CD4-positive, alpha-beta T cell treated with Interleukin-2 at 100 ng/mL for 4 hours (primary cell): ENCODE measurements at places on chromosomes 5 and 9.

DNA sequence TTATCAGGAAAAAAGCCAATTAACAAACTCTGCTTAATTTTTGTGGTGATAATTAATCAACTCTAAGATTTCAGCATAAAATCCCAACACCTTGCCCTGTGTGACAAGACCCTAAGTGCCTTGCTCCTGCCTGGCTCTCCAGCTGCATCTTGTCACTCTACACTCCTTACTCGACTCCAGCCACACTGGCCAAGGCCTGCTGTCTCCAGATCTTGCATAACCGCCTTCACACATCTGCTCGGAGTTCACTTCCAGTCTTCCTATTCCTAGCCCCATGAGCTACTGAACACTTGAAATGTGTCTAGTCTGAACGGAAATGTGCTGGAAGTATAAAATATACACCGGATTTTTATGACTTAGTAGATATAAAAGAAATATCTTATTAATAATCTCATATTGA, 259.6 kb downstream of the EPB41L4A start:
- no peak for DNase-seq

DNA sequence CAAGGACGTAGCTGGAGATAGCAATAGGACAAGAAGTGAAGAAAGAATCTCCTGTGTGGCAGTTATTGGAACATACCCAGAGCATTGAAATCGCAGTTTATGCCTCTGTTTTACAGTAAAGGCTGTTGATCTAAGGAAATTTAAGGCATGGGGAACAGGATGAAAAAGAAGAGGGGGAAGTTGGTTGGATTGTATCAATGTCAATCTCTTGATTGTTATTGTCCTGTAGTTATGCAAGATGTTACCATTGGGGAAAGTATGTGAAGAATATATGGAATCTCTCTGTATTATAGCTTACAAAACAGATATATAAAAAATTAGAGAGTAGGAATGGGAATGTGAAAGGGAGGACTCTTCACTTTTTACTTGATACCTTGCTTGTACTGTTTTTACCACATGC, 195.6 kb upstream of the NREP start:
- DNase-seq, result no peak

DNA sequence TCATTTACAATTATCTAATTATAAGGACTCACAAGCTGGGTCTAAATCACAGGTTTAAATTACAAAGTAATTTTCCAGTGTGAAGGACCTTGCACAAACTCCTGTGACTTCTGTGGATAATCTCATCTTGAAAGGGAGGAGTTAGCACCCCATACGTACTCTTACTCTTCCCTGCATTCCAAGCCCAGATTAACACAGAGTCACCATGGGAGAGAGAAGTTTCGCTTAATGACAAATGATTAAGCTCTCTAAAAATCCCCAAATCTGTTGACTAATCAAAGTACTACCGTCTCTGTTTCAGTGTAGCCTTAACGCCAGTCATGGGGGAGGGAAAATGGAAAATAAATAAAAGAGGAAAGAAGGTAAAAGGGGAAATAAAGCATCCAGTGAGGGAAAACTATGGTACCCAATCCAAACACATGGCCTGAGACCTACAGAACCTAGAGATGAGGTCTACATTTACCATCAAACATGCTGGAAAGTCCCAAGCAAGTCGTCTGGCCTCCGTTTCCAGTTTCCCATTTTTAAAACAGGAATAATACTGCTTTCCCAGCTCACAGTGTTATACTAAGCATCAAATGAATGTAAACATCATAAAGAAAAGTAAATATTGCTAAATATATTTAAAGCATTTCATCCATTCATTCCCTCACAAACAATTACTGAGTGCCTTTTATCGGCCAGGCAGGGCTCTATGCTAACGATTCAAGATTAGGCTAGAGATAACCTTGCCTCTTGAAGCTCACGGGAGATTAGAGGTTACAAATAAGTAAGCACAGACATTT, 63.2 kb downstream of the PCA3 start:
- DNase-seq, result no peak

- no peak for DNase-seq
Observed at GRCh38 chr9:114316605-114317230, 6.2 kb upstream of the ORM1 start.

GRCh38 chr5:73759771-73760170, 133.8 kb downstream of the ARHGEF28 start:
- no peak for DNase-seq

DNA sequence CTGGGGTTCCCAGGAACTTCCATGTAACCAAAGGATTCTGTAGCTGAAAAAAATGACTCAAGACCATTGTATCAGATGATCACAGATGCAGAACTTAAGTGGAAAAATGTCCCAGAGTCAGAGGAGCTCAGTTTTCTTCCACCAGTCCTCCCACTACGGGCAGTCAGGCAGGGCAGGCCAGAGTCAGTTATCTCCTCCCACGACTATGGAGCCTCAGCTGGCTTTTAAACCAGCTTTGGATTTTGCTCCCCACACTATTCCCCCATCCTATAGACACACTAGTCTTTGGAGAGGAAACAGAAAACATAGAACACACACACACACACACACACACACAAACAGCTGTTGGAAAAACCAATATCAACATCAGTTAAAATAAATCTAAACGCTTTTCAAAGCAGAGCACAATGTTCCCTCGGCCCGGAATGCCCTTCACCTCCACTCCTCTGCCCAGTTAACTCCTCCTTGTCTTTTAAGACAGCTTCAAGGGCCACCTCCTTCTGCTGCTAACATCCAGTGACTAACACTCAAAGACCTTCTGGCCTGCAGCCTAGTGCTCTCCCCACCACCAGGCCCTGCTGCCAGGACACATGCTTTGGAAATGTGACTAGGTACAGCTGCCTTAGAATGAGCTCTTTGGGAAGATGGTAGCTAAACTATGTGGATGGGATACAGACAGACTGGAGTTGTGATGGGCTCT, 56.8 kb downstream of the NIPAL4 start:
- no peak for DNase-seq

DNA sequence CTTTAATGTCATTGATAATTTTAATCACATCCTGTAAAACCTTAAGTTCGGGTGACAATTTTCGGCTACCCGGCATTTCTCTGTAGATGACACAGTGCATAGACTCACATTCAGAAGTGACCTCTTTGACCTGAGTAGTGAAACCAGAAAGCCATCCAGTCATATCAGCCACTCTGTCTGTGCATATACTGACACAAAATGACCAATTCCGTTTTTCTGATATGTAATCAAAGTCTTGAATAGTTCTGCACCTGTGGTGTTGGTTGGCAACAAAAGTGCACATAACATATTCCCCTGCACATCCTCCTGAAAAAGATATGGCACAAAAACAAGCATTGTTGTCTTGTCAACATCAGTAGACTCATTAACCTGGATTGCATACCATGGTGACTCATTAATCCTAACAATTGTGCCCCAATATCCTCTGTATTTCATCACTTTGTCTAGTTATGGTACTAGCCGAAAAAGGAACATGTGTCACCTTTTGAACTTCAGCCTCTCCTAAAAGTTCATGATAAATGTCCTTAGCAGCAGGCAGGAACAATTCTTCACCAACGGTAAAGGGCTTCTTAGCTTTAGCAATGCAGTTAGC, 4.6 kb upstream of the HNRNPA0 start:
- no peak for DNase-seq

DNA sequence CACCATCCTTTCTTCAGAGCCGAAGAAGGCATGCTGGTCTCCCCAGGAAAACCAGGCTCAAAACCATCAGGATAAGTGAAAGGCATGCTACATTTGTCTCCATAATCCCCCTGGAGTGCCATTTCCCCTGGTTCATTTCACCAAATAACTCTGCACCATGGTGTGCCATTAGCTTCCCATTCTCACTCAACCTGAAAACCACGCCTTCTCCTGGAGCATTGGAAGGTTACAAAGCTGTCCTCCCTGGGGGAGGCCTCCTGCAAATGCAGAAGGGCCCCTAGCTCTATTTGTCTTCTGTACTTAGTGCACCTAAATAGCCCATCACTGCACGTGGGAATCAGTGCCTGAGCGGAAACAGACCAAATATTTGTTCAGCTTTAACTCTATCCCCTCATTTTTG, 90.2 kb upstream of the ICE1 start:
- no peak for DNase-seq

GRCh38 chr5:134227776-134228175, 1.9 kb upstream of the PPP2CA start:
- DNase-seq, result no peak

DNA sequence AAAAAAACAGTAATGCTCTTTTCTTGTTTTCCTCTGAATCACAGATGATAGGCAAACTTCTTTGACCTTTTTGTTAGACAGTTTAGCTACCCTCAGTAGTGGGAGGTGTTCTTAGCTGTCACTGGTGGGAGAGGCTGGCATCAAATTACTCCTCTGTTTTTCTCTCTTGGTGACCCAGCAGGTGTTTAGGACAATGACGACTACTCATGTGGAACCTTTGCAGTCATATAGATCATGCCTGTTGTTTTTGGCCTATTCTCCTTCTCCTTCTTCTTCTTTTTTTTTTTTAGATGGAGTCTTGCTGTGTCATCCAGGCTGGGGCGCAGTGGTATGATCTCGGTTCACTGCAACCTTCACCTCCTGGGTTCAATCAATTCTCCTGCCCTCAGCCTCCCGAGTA, 15.4 kb upstream of the NPR2 start:
- DNase-seq, result no peak

GRCh38 chr5:39640552-39640951, 215.8 kb upstream of the DAB2 start:
- no peak for DNase-seq

DNA sequence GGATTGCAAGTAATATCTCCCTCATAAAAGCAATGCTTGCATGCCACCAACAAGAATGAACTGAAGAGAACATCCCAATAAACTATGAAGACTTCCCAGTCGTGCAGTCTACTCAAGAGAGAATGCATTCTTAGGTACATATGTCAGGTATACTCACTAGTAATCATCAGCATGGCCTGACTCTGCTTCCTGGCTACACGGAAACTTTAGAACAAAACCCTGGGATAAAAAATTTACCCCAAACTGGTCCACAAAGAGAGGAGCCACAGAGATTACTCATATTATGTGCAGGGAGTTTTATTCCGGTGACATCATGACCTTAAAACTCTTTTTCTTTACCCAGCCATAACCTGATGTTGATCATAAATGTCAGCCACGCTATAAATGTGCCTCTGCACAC, 57.5 kb upstream of the PAPPA start:
- DNase-seq, result no peak

DNA sequence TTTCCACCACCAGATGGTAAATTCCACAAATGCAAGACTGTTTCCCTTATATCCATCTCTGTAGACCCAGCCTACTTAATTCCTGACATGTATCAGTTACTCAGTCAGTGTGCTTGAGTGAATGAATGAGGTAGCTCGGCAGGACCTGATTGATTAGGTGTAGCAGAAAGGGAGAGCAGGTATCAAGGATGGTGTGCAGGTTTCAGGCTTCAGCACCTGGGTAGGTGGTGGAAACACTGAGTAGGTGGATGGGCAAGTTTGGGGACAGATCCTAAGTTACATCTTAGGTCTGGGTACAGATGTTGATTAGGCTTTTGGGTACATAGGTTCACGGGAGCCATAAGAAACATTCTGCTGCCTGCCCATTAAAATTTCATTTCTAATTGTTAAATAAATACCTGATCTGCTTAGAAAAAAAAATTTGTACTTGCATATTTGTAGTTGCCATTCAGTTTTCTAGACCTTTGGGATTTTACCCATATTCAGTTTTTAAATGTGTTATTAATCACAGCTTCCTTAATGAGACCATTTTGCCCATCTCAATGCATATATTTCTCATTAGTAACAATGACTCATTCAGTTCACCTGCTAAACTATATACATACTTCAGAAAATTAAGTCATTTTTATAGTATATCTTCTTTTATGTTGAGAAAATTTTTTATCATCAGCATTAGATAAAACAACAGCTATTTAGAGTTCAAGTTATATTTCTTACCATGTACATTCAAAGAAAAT, 111.8 kb downstream of the INIP start:
- DNase-seq, result no peak

- DNase-seq, result no peak
Observed at GRCh38 chr5:73615085-73615484, 10.9 kb upstream of the ARHGEF28 start.

DNA sequence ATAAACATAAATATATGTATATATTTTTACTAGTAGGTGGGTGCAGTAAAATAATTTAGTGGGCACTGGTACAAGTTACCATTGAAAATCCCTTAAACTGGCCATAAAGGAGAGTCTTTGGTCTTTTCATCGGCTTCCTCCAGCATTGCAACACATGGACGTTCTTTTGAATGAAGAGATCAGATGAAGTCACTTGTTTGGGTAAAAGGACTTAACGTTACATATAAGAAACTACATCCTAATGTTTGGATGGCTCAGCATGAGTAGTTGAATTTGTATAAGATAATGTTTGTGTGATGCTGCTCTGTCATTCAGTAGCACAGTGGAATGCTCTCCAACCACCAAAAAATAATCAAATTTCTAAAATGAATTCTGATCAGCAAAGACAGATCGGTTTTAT, 31.6 kb downstream of the AFAP1L1 start:
- no peak for DNase-seq

GRCh38 chr9:126482361-126483044, 131.2 kb upstream of the LMX1B start:
- DNase-seq, result no peak

DNA sequence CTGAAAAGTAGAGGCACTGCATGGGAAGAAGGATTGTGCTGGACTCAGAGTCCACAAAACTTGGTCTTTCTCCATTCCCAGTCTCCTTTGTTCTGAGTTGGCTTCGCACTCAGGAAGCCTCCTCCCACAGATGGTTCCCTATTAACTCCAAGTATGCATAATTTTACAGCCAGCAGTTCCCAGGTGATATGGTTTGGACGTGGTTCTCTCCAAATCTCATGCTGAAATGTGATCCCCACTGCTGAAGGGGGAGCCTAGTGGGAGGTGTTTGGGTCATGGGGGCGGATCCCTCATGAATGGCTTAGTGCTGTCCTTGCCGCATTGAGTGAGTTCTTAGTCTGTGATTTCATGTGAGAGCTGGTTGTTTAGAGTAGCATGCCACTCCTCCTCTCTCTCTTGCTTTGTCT, 86.6 kb downstream of the FEM1C start:
- no peak for DNase-seq

- DNase-seq, result no peak
Observed at GRCh38 chr9:98880311-98881015, 63.2 kb upstream of the COL15A1 start.

- DNase-seq, result no peak
Observed at GRCh38 chr5:156121882-156122281, 205.1 kb upstream of the SGCD start.

GRCh38 chr5:176339304-176339703, 22.3 kb downstream of the KIAA1191 start:
- no peak for DNase-seq
